ENCODE measurements at places on chromosomes 13 and 19. TPM values are rescaled to one million over a fixed set of nuclear protein-coding genes. Genes with fewer than 3 reads are reported as not detected.
A peak's percentile ranks its signal among the peaks of the same experiment; 100 is the strongest.

The GJB2 gene
- total RNA-seq, result not detected

The ELAVL3 gene
- 633 TPM for total RNA-seq

DNA sequence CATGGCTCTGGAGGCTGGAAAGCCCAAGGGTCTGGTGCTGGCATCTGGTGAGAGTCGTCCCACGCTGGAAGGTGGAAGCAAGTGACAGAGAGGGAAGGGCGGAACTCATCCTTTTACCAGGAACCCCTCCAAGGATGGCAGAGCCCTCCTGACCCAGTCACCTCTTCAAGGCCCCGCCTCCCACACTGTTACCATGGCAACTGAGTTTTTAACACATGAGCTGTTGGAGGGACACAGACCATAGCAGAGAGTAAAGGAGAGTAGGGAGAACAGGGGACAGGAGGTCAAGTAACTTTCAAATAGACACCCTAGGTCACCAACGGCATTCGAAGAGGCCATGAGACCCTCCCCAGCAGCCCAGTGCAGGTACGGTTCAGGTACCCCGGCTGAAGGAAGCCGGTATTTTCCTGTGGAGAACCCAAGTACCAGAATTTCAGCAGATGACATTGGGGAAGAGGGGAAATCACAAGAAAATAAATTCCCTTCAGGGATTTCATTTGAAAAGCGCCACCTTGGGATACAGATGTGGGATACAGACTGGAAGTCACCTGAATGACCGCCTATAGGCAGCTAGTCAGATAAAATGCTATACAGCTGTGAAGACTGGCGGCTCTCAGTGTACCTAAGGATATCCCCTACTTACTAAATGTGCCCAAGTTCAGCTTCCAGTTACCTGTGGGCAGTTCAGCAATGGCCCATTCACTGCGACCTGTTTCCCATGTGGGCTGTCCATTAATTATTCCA, 8.0 kb downstream of the IL17D start:
- peaks cover 3% of the 10 kb centered on the region for H3K27me3 ChIP-seq
- no peak overlapping the region for H3K27ac ChIP-seq
- no peaks in the 10 kb centered on the region for H3K36me3 ChIP-seq

- peaks cover 10% of the 10 kb centered on the region for H3K4me1 ChIP-seq
- peaks cover 2% of the 10 kb centered on the region for H3K27me3 ChIP-seq
- DNase-seq, result no peak
Observed at GRCh38 chr13:111629457-111629856, 309.0 kb downstream of the TEX29 start.

- no peak overlapping the region for H3K27ac ChIP-seq
- peaks cover 25% of the 10 kb centered on the region for H3K4me1 ChIP-seq
- H3K4me3 ChIP-seq, result no peak overlapping the region
- no peak for DNase-seq
Observed at GRCh38 chr13:30810261-30810701, 74.9 kb downstream of the ALOX5AP start.

GRCh38 chr19:13302526-13303270, 152.5 kb downstream of the IER2 start:
- H3K36me3 ChIP-seq, result peaks cover 26% of the 10 kb centered on the region
- peaks cover 15% of the 10 kb centered on the region for H3K4me1 ChIP-seq
- peak overlapping the region; percentile 44 for H3K27ac ChIP-seq
- H3K27me3 ChIP-seq, result peaks cover 5% of the 10 kb centered on the region
- peak; percentile 44 for DNase-seq
- H3K4me3 ChIP-seq, result no peak overlapping the region

GRCh38 chr19:5459360-5459759, 4.1 kb downstream of the ZNRF4 start:
- H3K27ac ChIP-seq, result no peak overlapping the region
- peaks cover 9% of the 10 kb centered on the region for H3K27me3 ChIP-seq
- H3K4me3 ChIP-seq, result no peak overlapping the region
- H3K4me1 ChIP-seq, result peaks cover 4% of the 10 kb centered on the region
- H3K36me3 ChIP-seq, result peaks cover 10% of the 10 kb centered on the region

GRCh38 chr19:33406521-33407139, 33.1 kb downstream of the CEBPG start:
- peak; percentile 90 for DNase-seq
- no peaks in the 10 kb centered on the region for H3K36me3 ChIP-seq
- no peak overlapping the region for H3K4me3 ChIP-seq
- H3K4me1 ChIP-seq, result peaks cover 10% of the 10 kb centered on the region

GRCh38 chr19:3655402-3656072, 28.9 kb upstream of the CACTIN start:
- H3K4me1 ChIP-seq, result peaks cover 17% of the 10 kb centered on the region
- no peaks in the 10 kb centered on the region for H3K36me3 ChIP-seq
- H3K4me3 ChIP-seq, result no peak overlapping the region
- peak overlapping the region; percentile 98 for H3K27ac ChIP-seq
- H3K27me3 ChIP-seq, result peaks cover 20% of the 10 kb centered on the region
